Kasumi-1 (cell line): ENCODE measurements at places on chromosomes 3 and 15.
A peak's percentile ranks its signal among the peaks of the same experiment; 100 is the strongest.

DNA sequence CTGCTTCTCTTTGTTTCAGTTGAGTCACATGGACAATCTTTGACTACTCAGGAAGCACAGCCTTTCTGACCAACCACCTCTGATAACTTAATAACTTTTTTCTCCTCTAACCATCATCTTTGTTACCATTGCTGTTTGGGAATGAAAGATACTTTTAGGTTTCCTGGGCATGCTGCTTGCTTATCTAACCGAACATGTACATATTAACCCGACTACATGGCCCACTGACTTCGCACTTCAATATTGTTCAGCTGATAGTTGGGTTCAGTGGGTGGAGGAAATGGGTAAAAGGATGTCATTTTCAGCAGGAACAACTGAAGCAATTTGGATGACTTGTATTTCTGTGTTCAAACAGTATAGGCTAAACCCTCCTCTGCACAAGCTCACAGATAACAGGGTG, 214.3 kb downstream of the SQOR start:
- no peak for DNase-seq

GRCh38 chr3:178806651-178807050, 265.0 kb downstream of the ZMAT3 start:
- DNase-seq: no peak

- DNase-seq: no peak
Measured at GRCh38 chr3:122936335-122936734, 91.2 kb downstream of the SEMA5B start.

DNA sequence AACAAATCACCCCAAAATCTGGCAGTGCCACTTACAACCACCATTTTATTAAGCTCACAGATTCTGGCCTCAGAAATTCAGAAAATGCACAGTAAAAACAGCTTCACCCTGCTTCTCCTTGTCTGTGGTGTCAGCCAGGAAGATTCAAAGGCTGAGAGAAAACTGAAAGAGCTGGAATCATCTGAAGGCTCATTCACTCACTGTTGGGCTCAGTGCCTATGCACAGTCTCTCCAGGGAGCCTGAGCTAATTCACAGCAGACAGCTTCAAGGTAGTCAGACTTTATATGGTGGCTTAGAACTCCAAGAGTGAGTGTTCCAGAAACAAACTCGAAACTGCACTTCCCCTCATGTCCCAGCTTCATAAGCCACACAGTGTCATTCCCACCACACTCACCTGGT, 16.5 kb upstream of the PLOD2 start:
- DNase-seq: no peak

GRCh38 chr3:181403876-181404660, 307.7 kb upstream of the SOX2 start:
- no peak for DNase-seq

- DNase-seq: no peak
Measured at GRCh38 chr15:50893976-50894375, 14.5 kb upstream of the AP4E1 start.

- DNase-seq: no peak
Measured at GRCh38 chr3:145489011-145489410, 672.0 kb downstream of the PLOD2 start.

DNA sequence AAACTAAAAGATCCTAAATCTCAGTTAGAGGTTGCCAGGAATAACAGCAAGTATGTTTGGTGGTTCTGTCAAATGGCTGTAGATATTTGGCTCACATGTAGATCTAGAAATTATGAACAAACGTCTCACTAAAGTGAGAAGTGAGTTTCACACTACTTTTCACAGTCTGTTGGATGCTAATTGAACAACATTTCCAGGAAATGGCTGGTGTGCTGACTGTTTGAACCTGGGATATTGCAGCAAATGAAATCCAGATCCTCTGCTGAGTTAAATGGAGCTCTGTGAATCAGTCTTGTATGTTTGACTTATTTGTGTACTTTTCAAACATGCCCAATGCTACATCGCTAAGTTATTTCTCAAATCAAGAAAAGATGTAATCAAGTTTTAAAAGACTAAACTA, 21.3 kb upstream of the RSL24D1 start:
- no peak for DNase-seq

GRCh38 chr3:54550221-54550977, 377.5 kb downstream of the LRTM1 start:
- DNase-seq: no peak

GRCh38 chr3:53196575-53197407, 35.8 kb downstream of the PRKCD start:
- peak; percentile 37 for DNase-seq

GRCh38 chr3:69305011-69305410, 80.9 kb downstream of the FRMD4B start:
- no peak for DNase-seq

DNA sequence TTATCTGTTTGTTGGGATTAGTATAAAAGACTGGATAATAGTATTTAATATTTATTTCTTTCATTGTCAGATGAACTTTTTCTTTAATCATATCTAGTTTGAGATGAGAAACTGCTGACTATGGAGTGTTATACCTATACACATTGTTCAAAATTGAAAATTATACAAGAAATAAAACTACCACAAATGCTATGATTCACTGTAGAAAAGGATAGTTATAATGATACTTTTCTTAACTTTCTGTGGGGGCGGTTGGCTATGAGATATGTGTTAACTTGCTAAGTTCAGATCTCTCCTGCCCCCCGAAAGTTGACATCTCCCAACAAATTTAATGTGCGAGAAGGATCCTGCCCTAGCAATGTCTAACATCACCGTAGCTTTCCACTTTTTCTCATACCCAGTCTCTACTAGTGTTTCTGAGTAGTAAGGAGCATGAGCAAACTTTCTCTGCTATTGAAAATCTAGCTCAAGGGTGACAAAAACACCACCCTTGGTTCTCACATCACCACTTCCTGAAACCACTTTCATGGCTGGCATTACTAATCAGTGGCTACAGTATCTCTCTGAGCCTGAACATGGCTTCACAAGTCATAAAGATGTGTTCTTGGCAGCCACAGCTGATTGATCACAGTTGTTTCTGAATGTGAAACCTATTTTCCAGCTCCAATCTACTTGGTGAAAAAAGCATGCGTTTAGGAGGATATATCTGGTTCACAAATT, 15.8 kb upstream of the SAMMSON start:
- DNase-seq: no peak

- no peak for DNase-seq
Measured at GRCh38 chr3:122078235-122078935, 23.2 kb downstream of the CD86 start.

DNA sequence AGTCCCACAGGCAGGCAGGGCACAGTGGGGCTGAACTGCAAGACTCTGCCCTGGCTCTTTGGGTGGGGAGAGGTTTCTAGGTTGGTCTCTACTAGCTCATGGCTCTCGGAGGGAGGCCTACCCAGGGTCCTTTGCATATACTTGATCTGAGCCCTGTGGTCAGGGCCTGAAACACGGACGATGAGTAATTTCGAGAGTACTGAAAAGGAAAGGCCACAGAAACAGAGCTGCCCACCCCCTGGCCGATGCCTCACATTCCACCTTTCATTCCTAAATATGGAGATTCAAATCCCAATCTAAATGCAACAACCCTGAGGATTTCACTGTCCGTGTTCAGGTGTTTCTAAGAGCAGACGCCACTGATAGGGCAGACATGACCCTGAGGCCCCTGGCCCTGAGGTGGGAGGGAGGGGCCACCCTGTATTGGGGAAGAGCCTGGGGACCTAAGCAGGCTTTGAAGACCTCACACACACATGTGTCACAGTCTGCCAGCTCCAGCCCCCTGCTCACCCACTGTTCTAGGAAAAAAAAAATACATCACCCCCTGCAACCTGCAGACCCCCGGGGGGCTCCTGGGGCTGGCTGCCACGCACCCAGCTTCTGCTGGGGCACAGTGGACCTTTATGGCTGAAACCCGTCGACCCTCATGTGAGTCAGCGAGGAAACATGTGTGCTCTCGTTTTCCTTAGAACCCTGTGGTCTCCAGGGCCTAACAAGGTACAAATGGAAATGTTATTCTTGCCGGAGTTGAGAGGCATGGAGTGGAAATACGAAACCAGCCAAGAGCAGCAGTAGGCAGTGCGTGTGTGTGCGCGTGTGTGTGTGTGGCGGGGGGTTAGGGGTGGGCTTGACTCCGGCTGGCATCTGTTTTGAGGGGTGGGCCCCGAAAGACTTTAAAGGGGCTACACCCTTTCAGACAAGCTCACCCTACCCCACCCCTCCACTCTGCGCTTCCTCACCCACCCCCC, 112.7 kb downstream of the CHSY1 start:
- no peak for DNase-seq

DNA sequence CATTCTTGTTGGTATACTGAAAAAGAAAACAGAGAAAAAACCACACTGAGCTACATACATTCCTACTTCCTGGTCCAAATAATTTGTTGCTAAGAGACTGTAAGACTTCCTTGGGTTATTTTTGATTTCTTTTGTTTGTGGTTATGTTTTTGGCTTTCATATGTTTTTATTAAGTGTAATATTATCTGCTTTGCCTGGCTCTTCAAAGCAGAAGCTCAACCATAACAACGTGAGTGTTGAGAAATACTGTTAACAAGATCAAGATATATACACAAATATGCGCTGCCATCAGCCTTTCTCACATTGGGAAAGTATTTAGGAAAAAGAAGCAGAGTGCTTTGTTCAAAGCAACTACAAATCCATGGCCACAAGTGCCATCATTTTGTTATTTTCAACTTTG, 556.2 kb upstream of the CBLB start:
- no peak for DNase-seq

- DNase-seq: no peak
Measured at GRCh38 chr3:24495326-24495994, 810 bp upstream of the THRB start.

- DNase-seq: no peak
Measured at GRCh38 chr15:35003928-35004327, 15.8 kb upstream of the ZNF770 start.

DNA sequence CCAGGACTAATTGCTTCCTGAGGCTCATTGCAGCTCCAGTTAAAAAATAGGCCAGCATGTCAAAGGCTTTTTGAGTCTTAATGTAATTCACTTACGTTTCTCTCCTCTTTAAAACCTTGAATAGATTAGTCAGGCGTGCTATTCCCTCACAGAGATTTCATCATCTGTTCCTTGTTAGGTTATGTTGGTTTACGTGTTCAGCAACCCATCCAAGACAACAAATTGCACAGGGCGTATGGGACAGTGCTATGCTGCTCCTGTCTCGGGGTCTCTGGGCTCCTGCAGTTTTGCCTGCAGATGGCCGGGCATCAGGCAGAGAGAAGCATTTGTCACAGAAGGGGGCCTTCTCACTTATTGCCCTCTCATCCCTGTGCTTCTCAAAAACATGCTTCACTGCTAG, 117.1 kb downstream of the CHDH start:
- DNase-seq: no peak

DNA sequence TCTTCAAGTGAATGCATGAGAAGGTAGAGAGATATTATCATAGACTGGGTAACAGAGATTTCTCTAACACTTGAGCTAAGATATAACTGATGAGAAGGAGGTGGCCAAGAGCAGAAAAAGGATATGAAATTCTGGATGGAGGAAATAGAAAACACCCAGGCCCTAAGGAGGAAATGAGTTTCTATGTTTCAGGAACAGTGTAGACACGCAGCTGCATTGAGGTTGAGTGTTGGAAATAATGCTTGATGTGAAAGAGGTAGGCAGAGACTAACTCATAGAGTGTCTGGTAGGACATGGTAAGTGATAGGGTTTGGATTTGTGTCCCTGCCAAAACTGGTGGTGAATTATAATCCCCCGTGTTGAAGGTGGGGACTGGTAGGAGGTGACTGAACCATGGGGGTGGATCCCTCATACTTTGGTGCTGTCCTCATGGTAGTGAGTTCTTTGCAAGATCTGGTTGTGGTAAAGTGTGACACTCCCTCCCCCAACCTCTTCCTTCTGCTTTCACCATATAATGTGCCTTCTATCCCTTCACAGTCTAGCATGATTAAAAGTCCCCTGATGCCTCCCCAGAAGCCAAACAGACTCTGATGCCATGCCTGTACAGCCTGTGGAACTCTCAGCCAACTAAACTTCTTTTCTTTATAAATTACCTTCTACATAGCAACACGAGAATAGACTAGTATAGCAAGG, 787.3 kb downstream of the EDEM1 start:
- peak; percentile 24 for DNase-seq

- no peak for DNase-seq
Measured at GRCh38 chr15:39850436-39850835, 67.8 kb upstream of the FSIP1 start.

DNA sequence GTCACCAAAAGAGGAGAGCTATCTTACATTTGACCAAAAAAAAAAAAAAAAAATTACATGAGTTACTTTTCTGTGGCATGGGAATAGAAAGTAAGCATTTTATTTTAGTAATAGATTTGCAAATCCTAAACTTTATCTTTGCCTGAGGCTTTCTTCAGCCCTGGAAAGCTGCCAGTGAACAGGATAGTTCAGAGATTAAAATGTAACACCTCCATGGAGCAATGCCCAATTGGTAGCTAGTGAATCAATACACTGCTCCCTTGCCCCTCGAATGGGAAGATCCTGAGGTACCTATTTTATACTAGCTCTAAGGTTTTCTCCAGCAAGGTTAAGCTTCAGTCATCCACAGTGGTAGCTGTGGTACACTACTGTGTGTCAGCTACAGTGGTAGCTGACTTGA, 867.1 kb downstream of the NAALADL2 start:
- DNase-seq: no peak

GRCh38 chr3:161270991-161271390, 49.9 kb downstream of the NMD3 start:
- no peak for DNase-seq

DNA sequence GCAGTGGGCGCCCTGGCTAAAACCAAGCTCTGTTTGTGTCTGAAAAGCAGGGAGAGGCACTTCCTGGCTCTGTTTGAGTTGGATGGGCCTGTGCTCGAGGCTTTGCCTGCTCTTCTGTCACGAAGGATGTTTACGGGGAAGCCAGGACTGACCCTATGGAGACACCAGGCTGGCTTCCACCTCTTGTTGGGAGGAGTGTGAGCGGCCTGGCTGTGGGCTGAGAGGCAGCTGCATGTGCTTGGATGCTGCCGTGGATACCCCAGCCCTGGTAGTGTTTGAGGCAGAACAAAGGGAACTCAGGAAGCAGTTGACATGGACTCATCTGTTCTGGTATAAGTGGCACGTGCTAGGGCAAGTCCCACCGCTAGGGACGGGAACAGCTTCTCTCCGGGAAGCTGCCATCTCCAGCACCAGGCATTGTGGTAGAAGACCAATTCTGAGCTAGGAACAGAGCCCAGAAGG, 17.6 kb upstream of the SLC41A3 start:
- DNase-seq: no peak

DNA sequence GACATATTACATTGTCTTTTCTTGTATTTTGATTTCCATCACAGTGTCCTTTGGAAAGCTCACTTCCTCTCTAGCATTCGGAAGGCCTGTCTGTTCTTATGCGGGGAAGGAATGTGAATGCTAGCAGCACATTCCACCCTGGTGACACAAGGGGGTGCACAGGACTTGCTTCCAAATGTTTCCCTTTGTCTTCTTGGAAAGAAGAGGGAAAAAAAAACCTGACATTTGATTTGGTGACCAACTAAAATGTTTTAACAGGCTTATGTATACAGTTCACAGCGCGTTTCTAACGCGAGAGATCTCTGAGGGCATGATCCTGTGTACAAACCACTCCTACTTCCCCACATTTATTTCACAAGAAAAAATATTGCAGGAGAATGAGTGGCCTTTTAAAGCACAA, 107.6 kb upstream of the FXR1 start:
- no peak for DNase-seq
